ENCODE measurements at places on chromosomes 7 and 10.
A peak's percentile ranks its signal among the peaks of the same experiment; 100 is the strongest.

- no peak for DNase-seq
Observed at GRCh38 chr7:115968596-115968995, 62.0 kb downstream of the TFEC start.

GRCh38 chr7:155644971-155645509 is 579 bp downstream of the RBM33 start:
- peak; percentile 20 for DNase-seq

DNA sequence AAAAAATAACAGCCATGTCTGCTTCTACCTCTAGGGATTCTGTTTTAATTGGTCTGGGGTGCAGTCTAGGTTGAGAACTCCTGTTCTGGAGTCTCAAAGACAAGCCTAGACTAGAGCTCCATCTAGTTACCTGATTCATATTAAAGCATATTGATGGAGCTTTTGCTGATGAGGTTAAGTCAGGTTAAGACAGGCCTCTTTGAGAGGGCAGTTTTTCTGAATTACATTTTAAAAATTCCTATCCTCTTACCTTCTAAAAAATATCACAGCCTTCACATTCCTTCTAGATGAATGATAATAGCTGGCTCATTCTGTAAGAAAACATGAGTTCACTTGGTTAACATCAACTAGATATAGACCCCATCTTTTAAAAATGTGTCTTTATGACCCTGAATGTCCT is 28.9 kb downstream of the MGAM start:
- peak; percentile 47 for DNase-seq

DNA sequence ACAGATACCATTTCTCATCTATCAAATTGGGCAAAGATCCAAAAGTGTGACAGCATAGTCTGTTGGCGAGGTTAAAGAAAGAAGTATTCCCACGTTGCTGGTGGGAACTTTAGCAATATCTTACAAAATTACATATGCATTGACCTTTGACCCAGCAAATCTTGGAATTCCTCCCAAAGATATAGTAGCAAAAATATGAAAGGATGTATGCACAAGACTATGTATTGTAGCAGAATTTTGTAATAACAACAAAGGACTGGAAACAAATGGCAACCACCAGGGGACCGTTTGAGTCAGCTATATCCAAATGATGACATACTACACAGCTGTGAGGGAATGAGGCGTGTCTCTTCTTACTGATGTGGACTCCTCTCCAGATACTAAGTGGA is 50.2 kb downstream of the KCNH2 start:
- DNase-seq = no peak

- DNase-seq = no peak
Observed at GRCh38 chr7:71096351-71096750, 35.6 kb upstream of the GALNT17 start.

- no peak for DNase-seq
Observed at GRCh38 chr7:13197501-13197900, 510.1 kb downstream of the ARL4A start.
